ENCODE measurements at places on chromosomes 1 and 21.

GRCh38 chr1:198641966-198642668 is 3.3 kb downstream of the PTPRC start:
- no peak for DNase-seq

DNA sequence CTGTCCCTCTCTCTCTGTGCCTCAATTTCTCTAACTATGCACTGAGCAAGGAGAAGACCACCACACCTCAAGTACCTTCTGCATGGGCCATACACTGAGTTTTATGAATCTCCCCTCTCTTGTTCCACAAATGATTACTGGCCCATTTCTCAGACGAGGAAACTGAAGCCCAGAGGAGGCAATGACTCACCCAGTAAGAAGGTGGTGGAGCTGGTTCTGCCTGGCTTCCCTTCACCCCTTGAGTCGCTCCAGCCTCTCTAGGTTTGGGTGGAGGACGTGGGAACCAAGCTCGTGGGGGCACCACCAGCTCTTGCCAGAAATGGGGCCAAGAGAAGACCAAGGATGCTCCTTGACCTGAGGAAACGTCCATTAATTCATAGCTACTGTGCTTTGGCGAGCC is 21.3 kb upstream of the RUNX3 start:
- DNase-seq: no peak

- no peak for DNase-seq
These were observed 3.5 kb downstream of the MARCKSL1 start for GRCh38 chr1:32332290-32333079.

DNA sequence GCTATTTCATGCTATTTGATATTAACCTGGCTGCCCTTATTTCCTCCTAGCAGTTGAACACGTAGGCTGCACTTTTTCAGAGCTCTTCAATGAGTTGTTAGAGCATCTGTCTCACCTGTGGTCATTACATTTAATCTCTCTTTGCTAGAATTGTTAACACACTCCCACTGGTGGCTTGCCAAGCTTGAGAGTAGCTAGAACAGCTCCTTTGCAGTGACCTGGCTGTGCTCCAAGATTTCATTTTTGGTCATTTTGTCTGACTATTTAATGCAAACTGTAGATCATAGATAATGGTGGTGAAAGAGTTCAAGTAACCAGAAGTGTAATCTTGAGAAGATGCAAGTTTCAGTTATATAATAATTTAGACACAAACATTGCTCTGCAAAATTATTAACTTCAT is 105.6 kb downstream of the LRRC7 start:
- DNase-seq: no peak

GRCh38 chr21:32653326-32653901 is 41.2 kb upstream of the CFAP298 start:
- peak; percentile 12 for DNase-seq

GRCh38 chr1:185894791-185895190 is 160.6 kb downstream of the HMCN1 start:
- DNase-seq: no peak

GRCh38 chr1:108646648-108647269 is 14.1 kb downstream of the HENMT1 start:
- peak; percentile 68 for DNase-seq
